Spinal cord (tissue), 10 donors: ENCODE measurements at places on chromosomes 16 and 17. TPM values are rescaled to one million over a fixed set of nuclear protein-coding genes. Genes with fewer than 3 reads are reported as not detected.

The FLOT2 gene
- 39.6 TPM for total RNA-seq

DNA sequence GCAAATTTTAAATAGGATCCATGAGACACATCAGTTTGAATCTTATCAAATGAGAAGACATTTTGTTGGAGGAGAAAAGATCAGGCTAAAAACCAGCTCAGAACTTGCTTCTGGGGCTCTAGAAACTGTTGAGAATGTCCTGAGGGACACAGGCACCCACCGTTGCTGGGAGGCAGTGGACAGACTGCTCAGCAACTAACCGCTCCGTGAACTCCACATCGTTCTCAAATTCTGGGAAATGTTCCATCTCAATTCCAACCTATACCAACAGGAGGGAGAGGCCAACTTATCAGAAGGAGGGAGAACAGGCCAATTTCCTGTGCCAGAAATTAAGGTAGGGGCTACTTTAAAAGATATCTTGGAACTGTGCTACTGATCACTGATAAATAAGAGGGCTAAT lies 8.3 kb downstream of the TAT start:
- peak; percentile 7 for DNase-seq

DNA sequence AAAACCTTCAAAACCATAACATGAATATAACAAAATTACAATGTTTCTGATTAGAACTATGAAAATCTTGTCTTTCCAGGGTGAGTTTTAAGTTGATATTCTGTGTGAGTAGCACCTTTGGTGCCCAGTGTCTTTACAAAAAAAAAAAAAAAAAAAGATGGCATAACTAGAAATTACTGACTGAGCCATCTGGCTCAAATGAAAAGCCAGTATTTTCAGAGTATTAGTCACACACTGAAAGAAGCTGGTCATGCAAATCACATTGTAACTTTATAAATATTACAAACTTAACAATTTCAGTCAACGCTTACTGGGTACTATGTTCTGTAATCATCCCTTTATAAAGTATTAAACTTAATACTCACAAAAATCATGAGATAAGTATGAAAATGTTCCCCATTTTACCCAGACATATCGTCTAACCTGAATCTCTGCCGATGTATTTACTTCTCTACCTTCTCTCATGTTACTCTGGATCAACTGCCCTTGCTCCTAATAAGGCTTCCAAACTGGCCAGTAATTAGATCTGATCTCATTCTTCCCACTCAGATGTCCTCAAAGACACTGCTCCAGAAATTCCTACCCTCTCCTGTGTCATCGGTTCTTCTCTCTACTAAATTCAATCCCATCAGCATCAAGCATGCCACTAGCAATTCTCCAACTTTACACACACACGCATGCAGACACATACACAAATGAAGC lies 25.4 kb downstream of the UBE2G1 start:
- no peak for DNase-seq

GRCh38 chr16:11524098-11524760 lies 62.5 kb downstream of the LITAF start:
- no peak for DNase-seq

DNA sequence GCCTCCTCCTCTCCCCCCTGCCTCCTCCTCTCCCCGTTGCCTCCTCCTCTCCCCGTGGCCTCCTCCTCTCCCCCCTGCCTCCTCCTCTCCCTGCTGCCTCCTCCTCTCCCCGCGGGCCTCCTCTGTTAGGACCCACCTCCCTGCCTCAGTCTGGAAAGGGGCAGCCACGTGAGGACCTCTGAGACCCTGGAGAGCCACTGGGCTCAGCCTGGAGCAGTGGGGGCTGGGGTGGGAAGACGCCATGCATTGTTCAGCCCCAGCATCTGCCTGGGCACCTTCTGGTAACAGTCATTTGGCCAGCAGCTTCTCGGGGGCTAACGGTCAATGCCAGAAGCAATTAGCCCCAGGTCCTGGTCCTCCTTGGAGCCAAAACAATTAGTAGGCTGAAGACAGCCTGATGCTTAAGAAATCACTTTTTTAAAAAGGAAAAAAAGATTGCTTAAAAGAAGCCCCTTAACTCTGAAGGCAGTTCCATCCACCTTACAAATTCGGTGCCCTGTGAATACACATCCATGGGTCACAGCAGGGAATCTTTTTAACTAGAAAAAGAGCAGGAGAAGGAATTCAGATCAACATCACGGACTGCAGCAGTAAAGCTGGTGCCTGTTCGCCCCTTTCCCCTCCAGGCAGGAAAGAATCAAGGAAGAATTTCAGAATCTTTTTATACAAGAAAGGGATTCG lies 29.8 kb downstream of the NXN start:
- DNase-seq: no peak

DNA sequence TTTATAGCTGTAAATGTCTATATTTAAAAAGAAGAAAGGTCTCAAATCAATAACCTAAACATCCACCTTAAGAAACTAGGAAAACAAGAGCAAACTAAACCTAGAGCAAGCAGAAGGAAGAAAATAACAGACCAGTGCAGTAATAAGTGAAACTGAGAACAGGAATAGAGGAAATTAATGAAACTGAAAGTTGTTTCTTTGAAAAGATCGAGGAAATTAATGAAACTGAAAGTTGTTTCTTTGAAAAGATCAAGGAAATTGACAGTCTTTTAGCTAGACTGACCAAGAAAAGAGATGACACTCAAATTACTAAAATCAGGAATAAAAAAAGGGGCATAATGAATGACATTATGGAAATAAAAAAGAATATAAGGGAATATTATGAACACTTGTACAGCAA lies 46.4 kb downstream of the SLFN5 start:
- no peak for DNase-seq

GRCh38 chr17:76036497-76037261 lies 9.6 kb upstream of the EVPL start:
- DNase-seq: no peak

DNA sequence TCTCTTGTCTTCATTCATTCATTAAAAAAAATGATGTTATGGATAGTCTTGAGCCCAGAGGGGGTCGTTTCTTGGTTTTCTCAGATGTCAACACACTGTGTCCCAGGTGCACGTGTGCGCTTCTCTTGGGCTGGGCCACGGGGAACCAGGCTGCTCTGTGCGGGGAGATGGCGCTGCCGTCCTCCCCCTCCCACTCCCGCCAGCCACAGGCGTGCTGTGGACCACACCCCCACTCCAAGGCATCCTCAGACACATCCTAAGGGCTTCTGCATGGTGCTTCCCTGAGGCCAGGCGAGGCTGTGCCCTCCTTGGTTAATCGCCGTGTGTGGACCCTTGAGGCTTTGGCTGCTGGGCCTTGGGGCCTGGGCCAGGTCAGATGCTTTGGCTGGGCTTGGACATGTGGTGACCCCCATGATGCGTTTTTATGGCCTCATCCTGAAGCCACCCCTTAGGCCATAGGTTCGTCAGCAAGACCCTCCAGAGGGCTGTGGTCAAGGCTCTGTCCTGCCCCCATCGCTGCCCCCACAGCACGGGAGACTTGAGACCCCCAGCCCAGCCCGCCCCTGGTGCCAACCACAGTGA lies 245.7 kb upstream of the CIBAR2 start:
- DNase-seq: no peak

- no peak for DNase-seq
Observed at GRCh38 chr17:68560966-68561720, 40.0 kb downstream of the FAM20A start.
